ENCODE measurements at places on chromosomes 3 and 15.
A peak's percentile ranks its signal among the peaks of the same experiment; 100 is the strongest.

DNA sequence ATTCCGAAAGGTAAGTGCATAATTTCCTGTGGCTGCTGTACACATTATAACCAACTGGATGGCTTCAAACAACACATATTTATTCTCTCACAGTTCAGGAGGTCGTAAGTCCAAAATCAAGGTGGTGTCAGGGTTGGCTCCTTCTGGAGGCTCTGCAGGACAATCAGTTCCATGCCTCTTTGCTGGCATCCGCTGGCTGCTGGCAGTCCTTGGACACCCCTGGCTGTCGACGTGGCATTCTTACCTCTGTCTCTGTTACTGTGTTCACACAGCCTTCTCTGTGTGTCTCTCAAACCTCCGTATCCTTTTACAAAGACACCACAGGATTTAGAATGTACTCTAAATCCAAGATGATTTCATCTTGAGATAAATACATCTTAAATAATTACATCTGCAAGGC is 398.8 kb upstream of the ATP10A start:
- no peak for DNase-seq

DNA sequence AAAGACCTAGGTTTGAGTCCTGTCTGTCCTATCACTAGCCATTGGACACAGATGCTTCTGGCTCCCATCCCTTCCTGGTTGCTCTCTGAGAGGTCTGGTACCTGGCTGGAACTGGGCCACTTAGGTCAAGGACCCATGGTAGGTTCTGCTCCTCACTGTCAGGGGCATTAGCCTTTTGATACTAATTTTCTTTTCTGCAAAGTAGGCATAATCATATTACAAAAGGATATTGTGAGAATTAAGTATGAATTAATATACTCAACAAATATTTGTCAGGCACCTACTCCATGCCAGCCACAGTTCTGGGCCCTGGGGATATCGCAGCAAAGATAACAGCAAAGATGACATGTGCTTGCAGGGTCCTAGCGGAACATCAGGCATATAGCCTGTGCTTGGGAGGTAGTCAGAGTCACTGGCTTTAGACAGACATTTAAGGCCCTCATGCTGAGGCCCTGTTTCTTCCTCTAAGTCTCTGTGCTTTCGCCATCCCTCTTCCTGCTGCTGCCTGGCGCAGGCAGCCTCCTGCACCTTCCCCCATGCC is 25.6 kb upstream of the LCTL start:
- DNase-seq: peak; percentile 8

DNA sequence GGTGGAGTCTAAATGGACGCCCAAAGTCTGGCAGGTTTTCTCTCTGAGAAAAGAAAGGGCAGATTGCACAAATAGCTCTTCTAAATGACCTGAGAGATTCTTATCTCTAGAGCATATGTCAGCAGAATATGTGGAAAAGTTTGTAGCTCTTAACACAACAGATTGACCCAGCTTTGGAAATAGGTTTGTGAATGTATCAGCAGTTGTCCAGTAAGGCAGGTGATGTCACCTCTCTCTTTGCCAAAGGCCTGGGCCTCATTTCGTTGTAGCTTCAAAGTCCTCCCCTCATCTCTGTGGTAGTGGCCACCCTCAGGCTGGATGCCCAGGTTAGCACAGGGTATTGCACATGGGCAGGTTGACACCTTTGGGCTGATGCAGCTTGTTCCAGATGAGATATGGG is 36.0 kb downstream of the PDIA5 start:
- DNase-seq: no peak

DNA sequence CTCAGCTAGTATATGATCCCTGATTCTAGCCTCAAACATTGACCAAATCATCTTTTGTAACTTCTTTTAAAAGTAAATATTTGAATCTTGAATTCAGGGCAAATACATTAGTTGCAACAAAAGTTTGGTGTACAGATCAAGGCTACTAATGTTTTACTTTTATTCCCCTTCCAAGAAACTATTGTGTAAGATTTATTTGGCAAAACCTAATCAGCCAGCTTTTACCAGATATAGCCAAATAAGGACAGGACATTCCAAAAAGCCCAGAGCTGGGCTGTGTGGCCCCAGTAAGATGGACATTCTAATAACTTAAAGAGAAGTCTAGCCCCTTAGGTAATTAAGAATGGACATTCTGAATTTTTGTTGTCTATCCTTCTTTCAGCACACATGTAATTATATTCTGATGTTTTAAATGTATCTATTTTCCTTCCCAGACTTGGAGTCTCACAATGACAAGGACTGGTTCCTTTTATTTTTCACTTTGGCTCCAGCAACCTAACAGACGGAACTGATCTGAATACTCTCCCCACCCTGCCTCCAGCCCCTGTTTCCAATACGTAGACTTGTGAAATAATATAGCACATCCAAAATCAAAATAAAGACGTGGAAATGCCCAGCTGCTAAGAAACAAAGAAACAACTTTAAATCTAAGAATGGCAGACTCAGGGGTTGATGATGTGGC is 48.1 kb downstream of the STARD5 start:
- no peak for DNase-seq

- DNase-seq: peak; percentile 55
Measured at GRCh38 chr15:85504749-85505676, 124.6 kb downstream of the AKAP13 start.

DNA sequence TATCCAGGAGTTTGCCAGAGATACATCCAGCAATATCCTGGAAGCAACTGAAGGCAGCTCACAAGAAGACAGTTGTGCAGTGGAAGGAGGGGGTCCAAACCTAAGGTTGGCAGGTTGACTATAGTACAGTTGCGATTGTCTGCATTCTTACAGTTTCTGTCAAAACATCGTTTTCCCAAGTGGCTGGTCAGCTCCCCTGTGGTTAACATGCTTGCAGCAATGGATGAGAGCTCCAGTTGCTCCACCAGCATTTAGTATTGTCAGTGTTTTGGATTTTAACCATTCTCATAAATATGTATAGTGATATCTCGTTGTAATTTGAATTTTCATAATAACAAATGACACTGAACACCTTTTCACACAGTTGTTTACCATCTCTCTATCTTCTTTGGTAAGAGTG is 31.5 kb downstream of the KLF13 start:
- DNase-seq: no peak

GRCh38 chr3:100781301-100781700 is 72.0 kb downstream of the TFG start:
- no peak for DNase-seq

- no peak for DNase-seq
Measured at GRCh38 chr3:71025516-71025915, 558.0 kb downstream of the FOXP1 start.

DNA sequence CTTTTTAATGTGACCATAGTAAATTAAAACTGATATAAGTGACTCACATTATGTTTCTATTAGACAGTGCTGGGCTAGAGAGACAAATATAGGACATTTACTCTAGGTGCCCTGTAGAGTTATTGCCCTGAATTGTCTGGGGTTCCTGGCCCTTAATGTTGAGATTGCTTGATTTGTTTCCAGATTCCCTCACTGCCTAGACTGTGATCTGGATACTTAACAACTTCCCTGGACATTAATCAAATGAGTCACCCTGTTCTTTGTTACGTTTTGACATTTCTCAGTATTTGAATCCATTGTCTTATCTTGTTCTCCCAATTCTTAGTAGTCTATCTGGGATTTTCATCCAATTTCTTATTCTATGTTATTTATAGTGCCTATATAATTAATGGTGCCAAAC is 65.8 kb downstream of the DTWD1 start:
- no peak for DNase-seq

DNA sequence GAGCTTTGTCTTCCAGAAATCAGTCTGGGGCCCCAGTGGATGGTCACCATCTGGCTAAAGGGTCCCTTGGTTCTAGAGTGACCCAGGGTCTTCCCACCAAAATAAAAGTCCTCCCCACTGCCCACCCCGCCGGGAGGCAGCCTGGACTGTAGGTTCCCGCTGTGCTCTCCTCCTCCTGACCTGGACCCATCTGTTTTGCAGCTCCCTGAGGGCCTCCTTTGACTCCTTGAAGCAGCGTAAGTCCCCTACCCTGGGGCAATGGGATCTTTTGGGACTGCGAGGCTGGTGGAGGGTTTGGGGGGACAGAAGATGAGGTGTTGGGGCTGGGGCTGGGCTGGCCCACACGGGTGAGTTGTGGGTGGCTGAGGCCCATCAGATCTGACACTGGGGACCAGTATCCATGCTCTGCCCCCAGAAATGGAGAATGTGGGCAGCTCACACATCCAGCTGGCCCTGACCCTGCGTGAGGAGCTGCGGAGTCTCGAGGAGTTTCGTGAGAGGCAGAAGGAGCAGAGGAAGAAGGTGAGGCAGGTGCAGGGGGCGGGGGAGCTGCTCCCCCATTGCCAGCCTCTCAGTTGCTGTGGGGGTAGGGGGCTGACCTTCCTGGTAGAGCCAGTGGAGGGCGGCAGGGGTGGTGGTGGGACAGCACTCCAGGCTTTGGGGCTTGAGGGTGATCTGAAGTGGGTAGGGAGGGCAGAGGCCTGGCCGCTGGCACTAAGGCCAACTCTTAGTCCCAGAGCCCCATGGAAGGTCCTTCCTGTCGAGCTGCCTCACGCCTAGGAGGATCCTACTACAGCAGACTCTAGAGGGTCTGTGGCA is 30.4 kb downstream of the PSTPIP1 start:
- DNase-seq: no peak

DNA sequence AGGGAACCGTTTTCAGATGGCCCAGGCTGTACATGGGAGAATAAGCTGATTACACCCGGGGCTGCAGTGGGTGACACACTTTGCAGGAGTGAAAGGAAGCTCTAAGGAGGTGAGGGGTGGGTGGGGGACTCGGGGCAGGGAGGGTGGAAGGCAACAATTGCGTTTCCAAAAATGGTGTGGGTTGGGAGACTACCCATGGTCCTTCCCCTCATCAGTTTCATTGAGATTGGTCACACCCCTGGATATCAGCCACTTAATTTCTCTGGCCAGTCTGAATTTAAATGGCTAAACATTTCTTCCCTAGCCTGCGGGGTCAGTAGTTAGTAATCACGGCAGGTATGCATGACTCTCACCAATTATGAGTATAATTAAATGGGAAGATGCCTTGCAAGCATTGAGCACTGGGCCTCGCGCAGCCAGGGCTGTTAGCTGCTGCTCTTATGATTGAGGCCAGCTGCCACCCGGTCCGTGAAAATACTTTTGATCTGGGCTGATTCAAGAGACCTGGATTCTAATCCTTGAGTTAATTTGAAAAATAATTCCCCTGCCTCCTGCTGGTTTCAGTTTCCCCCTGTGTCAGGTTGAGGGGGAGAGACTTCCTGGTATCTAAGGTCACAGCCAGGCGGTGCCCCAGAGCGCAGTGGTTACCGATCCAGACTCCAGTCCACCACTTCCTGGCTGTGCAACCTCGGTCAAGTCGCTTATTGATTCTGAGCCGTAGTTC is 23.3 kb downstream of the SLC6A6 start:
- peak; percentile 75 for DNase-seq

DNA sequence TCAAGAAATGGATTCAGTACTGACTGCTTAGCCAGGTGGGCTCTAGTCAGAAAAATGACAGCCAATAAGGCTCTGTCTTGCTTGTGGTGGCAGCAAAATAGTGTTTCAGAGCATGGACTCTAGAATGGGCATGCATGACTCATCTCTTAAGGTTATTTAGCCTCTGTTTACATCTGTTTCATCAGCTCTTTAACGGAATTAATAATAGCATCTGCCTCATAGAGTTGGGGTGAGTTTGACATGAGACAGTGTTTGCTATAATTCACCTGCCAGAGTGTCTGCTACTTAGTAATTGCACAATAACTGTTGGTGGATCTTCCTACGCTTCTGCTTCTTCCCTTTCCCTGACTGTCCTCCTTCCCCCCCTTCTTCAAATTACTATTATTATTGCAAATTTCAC is 350.4 kb upstream of the SEMA6D start:
- no peak for DNase-seq

DNA sequence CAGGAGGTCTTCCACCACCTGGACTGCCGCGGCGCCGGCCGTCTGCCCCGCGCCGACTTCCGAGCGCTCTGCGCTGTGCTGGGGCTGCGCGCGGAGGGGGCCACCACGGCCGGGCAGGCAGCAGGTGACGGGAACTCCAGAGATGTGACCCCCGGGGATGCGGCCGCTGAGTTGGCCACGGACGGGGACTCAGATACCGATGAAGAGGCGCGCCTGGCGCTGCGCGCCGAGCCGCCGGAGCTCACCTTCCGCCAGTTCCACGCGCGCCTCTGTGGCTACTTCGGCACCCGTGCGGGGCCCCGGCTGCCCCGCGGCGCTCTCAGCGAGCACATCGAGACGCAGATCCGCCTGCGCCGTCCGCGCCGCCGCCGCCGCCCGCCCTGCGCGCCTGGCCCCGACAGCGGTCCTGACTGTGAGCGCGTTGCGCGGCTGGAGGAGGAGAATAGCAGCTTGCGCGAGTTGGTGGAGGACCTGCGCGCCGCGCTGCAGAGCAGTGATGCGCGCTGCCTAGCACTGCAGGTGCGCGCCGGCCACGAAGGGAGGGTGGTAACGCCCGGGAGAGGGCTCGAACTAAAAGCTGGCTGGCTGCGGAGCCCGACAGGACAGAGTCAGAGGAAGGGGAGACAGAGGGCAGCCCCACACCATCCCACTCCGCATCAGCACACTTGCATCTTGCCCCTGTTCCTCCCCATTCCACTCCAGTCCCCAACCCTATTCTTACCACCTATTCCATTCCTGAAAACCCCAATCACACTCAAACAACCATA is 885 bp downstream of the EFCC1 start:
- DNase-seq: no peak

DNA sequence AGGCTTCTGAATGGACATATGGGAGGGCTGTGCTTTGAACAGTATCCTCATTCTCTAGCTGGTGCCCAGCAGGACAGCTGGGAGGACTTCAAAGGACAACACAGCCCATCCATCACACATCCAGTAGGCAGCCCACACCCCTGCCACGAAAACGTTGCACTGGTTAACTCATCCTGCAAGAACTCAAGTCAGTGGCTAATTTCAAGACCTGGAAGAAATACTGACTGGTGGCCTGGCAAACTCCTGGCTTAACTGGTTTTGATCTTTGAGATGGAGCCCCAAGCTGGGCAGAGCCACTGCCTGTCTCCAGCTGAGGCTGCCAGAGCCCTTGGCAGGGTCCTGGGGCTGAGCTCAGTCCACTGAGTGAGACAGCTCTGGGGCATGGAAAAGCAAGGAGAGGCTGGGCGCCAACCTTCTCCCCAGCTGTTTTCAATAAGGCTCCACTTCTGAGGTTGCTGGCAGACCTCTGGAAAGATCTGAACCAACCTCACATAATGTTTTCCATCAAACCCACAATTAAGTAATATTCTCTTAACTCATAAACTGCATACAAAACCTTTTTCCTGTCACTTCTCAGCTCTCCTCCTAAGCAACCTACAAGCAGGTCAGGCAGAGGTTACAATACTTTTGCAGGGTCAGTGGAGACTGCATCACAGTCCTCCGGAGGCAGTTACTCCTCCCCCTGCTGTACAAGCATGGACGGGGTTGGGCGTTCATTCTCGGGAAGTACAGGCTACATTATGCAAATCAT is 110.3 kb downstream of the MYLK start:
- no peak for DNase-seq

DNA sequence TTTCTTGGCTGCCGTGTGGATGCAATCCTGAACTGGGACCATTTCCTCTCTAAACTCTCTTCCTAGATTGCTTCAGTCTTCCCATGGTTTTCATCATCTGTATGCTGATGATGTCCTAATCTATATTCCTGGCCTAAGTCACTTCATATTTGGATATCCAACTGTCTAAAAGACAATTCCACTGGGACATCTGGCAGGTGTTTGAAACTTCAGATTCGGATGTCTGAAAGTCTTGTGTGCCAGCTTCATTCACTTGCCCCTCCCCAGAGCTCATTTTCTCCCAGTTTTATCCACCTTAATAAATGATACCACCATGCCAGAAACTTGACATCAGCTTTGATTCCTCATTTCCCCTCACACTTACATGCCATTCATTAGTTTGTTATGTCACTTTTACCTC is 134.9 kb upstream of the PTX3 start:
- no peak for DNase-seq

- no peak for DNase-seq
Measured at GRCh38 chr3:178982137-178982536, 89.5 kb downstream of the ZMAT3 start.
